Fibroblast of mammary gland (primary cell): ENCODE measurements at places on chromosomes 11 and 22.

DNA sequence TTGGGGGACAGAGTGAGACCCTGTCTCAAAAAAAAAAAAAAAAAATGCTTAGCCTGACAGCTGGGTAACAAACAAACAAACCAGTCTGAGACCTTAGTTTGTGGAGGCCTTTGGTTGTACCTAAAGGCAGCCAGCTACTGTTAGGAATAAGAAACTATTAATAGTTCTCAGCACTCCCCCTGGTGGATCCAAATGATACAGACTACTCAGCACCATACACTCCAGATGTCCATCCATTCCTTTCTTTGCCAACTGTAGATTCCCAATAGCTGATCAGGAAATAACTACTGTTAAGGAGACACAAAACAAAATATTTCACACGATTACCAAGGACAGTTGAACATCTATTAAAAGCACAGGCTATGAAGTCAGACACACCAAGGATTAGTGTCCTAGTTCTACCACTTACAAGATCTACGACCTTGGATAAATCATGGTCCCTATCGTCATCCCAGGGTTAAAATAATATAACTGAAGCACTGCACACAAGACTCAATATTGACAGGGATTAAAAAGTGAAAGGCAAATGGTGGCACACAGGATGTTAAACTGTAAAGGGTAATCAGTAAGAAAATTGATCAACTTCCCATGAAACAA lies 17.2 kb downstream of the CLDN25 start:
- DNase-seq = peak; percentile 48

DNA sequence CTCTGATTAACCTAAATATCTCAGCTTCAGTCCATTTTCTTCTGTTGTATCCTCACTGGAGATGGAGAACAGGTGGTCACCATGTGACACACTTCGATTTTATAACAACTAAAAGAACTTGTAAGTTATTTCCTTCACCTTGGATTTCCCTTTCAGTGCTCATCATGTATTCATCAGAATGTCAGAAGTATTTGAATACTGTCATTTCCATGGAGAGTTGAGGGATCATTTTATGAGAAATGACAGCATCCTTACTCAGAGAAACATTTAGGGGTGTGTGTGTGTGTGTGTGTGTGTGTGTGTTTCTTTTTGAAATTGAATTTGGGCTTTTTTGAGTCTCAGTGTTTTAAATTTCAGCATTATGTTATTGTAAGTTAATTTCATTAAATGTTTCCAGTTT lies 205.8 kb downstream of the ARHGAP42 start:
- DNase-seq = peak; percentile 35

GRCh38 chr22:39289975-39290720 lies 29.3 kb downstream of the RPL3 start:
- DNase-seq = no peak

DNA sequence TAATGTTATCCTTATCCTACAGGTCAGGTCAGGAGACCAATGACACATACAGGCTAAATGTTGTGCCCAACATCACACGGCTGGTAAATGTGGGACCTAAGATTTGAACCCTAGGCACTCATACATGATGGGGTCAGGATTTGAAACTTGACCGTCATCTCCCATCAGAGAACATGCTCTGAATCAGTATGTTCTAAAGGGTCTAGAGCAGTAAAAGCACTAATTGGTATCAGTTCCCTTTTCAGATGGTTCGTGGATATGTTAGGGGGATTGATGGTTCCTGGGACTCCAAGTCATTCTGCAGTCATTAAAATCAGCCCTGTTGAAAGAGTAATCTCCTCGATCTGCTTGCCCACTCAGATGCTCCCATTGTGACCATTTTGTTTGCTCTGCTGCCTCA lies 65.5 kb downstream of the BMAL1 start:
- DNase-seq = no peak

- DNase-seq = no peak
Observed at GRCh38 chr11:116543099-116543498, 229.7 kb downstream of the BUD13 start.

GRCh38 chr11:62757846-62758788 lies 3.3 kb upstream of the POLR2G start:
- DNase-seq = no peak

DNA sequence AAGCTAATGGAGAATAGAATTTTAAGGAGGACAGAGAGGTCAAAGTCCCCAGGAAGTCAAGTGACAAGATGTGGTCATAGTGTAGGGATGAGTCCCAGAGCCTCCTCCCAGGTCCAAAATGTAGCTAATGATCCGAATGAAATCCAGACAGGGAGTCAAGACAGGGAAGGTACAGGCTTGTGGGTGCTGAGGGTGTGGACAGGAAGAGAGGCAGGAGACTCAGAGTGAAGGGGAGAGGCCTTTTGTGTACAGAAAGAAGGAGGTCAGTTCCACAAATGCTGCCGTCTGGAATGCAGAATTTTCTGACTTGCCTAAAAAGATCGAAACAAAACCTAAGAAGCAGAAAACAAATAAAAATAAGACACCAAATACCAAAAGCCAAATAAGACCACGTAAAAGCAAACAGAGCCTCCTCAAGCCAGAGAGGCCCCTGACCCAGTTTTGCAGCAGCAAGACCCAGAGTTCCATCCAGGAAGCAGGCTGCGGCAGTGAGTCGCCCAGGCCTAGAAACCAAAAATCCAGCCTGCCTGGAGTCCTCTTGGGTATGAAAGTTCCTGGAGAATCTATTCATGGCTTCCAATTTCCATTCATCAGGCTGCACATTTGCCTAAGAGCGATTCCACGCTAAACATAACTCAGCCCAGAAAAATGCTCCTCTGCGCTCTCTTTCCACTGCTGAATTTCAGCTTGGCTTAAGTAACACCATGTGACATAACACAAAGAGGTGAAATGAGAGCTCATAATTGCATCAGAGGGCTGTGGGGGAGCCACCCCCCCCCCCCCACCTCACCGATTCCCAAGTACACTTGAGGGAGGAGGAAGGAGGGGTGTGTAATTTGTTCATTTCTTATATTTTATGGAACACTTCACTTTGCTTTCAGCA lies 71.2 kb downstream of the KIRREL3 start:
- DNase-seq = peak; percentile 46

DNA sequence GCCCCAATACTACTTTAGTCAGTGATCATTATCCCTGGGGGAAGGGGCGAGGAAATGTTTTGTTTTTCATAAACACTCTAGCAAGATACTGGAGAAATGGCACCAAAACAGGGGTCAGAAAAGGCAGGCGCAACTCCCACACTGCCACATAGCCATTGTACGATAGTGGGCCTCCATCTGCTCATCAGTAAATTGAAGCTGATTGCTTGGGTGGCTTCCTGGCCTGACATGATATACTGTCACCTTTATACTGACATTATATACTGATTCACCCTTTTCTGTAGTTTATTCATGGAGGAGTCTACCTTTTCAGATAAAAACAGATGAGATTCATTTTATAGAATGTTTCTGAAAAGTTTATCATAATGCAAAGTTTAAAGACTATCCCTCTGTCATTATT lies 51.6 kb upstream of the CCDC34 start:
- DNase-seq = no peak

DNA sequence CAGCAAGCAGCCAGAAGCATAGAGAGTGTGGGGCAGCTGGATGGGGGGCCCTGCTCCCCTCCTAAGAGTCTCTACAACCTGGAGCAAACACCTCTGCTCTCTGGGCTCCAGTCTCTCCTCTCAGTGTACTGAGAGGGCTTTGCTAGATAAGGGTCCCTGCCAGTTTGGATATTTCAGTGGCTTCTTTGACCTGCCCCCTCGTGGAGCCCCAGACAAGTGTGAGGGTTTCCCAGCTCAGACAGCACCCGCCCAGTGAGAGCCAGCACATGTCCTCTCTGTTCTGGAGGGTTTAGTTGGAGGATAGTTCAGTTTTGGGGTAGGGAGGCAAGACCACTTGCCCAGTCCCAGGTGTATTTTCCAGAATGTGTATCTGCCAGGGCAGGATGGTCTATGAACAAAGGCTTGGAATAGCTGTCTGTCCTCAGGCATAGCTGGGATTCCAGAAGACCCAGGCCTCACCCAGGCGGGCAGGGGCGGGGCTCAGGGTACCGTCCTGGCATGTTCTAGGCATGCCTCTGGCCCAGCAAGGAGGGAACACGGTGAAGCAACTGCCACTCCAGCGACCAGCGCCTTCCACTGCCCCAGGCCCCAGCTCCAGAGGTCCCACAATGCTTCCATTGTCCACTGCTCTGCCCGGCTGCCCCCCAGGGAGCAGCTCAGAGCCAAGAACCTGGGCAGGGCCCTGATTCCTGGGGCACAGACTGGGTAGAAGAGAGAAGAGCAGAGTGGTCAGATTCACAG lies 7.5 kb upstream of the MICALL1 start:
- DNase-seq = no peak

- DNase-seq = peak; percentile 94
Observed at GRCh38 chr22:39316440-39317083, 2.9 kb downstream of the RPL3 start.

GRCh38 chr22:17074648-17075002 lies 10.2 kb upstream of the IL17RA start:
- peak; percentile 34 for DNase-seq

- no peak for DNase-seq
Observed at GRCh38 chr11:41522899-41523672, 63.6 kb upstream of the LRRC4C start.

GRCh38 chr11:35103366-35104208 lies 35.4 kb upstream of the CD44 start:
- peak; percentile 48 for DNase-seq

DNA sequence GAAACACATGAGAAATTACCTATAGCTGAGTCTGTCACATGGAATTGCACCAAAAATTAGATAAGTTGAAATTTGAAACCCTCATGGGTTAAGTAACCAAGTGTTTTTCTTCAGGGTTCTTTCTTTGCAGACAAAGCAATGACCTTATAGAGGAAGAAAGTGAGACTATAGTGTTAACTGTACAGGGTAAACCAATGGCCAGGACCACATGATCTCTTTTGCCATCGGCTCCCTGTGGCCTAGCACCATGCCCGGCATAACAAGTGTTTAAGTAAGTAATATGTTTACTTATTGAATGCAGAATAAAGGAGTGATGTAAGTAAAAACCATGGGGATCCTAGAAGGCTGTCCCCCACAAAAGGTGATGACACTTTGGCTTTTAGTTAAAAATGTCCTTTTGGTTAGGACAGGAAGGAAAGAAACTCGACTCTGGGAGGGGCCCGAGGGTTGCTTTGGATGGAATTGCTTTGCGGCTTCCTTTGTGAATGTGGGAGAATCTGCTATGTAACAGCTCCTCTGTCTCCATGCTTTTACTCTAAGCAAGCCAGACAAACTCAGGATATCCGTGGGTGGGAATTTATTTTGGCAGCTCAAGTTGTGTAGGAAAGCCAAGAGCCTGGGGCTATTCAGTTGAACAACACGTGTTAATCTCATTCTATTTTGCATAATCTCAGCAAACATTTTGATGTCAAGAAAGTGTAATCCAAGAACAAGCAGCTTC lies 454.7 kb downstream of the INSC start:
- DNase-seq = no peak

DNA sequence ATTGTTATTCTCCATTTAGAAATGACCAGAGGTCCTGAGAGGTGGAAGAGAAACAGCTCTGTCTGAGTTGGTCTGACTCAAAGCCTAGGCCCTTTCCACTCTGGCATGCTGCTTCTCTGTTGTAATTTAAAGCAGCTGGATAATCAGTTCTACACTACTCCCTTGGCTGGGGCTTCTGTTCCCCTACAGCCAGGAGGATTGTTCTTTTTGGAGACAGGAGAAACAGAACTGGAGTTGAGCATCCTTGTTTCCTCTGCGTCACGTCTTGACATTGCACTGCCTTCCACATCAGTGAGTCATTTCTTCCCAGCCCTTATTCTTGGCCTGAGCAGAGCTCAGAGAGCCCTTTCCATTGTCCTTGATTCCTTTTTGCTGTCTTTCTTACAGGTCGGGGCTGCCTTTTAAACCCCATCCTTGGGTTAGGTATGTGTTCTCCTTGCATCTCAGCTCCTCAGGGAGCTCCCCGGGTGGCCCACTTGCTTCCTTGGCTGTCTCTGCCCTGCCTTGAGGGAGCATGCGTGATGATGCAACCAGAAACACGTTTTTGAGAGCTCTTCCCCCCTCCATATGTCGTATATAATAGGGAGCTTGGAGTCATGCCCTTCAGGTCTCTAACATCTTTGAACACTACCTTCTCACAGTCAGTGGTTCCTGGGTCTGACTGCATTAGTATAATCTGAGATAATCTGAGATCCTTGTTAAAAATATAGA lies 35.7 kb downstream of the CYB5R2 start:
- DNase-seq = peak; percentile 92

GRCh38 chr11:8329847-8330361 lies 66.2 kb upstream of the LMO1 start:
- DNase-seq = no peak

DNA sequence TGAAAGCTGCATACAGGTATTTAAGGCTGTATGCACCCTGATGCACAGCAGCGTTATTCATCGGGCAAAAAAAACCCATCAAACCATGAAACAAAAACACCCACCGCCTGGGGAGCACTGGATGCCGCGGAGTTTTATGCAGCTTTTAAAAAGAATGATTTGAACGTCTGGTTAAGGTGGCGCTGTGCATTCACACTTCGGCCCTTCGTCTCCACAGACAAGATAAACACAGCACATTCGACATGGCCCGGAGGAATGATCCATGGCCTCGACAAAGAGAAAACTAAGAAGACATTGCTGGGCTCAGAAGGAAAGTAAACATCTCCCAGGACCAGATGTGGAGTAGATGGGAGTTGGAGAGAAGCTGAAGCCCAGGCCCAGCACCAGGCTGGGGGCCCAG lies 40.8 kb upstream of the GAL start:
- peak; percentile 9 for DNase-seq

- DNase-seq = no peak
Observed at GRCh38 chr11:107962181-107962580, 33.9 kb downstream of the RAB39A start.

DNA sequence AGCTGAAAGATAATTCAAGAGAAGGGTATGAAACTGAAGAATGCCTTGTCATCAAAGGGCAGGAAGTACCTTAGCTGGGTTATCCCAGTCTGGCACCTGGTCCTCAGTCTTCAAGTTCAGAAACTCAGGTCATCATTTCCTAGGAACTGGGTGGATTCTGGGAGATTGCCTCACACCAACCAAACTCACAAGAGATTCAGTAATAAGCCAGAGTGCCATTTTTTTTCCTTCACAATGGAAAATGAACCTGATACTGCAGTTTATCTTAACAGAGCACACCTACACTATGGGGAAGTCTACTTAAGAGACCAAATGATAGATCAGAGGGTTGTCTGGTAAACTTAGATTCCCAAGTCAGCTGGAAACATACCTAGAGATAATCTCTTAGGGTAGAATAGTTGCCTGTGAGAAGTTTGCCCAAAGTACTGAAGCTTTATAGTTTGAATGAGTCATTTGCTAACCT lies 3.8 kb upstream of the BUD13 start:
- no peak for DNase-seq
